RKO (cell line): ENCODE measurements at places on chromosomes 11 and 22.
A peak's percentile ranks its signal among the peaks of the same experiment; 100 is the strongest.

DNA sequence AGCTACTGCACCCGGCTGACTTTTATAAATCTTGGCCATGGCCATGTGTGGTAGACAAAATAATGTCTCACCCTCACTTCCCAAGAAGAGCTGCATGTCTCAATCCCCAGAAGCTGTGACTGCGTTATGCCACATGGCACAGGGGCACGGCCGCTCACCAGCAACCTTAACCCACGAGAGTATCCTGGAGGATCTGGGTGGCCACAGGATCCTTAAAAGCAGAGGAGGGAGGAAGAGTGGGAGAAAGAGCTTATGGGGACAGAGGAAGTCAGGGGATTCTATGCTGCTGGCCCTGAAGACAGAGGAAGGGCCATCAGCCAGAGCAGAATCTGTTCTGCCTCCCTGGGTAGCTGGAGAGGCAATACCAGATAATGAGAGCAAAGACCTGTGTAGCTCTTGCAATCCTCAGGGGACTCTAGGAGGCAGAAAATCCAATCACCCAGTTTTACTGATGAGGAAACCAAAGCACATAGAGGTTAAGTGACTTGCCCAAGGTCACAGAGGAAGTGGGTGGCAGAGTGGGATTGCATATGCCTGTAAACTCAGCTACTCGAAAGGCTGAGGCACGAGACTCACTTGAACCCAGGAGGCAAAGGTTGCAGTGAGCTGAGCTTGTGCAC is 55.3 kb downstream of the CELSR1 start:
- no peak for DNase-seq

DNA sequence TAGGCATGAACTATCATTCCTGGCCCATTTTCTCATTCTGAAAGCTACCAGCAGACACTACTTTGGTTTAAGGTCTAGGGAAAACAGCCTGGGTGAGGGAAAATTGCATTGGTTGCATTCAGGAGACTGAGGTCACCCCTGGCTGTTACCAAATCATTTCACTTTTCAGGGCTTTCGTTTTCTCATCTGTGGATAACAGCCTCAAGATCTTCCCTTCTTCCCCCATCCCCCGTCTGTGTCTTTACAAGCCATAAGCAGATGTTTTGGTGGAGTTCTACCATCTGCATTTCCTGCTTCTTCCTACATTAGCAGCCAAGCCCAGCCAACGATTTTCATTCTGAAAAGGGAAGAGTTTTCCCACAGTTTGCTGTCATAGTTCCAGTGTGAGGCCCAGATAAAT is 130.4 kb downstream of the HIPK3 start:
- no peak for DNase-seq

- no peak for DNase-seq
Observed at GRCh38 chr22:32044913-32045312, 1.9 kb downstream of the SLC5A1 start.

- no peak for DNase-seq
Observed at GRCh38 chr22:32236970-32237369, 18.2 kb downstream of the SLC5A4 start.

DNA sequence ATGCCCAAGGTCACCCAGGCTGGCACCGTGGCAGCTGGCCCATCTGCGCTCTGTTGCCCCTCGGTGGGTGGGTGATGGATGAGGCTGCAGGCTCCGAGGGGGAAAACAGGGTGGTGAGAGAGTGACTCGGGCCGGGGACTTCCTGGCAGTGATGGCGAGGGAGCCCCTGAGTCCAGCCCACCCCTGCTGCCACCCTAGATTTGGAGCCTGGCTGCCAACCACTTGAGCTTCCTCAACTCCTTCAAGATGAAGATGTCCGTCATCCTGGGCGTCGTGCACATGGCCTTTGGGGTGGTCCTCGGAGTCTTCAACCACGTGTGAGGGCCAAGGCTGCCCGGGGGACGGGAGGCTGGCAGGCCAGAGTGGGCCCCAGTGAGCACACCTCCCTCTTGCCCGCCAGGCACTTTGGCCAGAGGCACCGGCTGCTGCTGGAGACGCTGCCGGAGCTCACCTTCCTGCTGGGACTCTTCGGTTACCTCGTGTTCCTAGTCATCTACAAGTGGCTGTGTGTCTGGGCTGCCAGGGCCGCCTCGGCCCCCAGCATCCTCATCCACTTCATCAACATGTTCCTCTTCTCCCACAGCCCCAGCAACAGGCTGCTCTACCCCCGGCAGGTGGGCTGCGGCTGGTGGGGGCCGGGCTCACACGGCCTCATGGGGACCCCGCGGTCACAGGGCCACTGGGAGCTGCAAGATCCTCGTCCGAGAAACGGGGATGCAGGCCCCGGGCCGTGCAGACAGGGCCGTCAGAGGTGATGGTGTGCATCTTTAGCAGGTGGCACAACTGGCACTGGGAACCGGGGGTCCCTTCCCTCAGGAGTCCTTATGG is 10.1 kb downstream of the TCIRG1 start:
- DNase-seq = no peak

DNA sequence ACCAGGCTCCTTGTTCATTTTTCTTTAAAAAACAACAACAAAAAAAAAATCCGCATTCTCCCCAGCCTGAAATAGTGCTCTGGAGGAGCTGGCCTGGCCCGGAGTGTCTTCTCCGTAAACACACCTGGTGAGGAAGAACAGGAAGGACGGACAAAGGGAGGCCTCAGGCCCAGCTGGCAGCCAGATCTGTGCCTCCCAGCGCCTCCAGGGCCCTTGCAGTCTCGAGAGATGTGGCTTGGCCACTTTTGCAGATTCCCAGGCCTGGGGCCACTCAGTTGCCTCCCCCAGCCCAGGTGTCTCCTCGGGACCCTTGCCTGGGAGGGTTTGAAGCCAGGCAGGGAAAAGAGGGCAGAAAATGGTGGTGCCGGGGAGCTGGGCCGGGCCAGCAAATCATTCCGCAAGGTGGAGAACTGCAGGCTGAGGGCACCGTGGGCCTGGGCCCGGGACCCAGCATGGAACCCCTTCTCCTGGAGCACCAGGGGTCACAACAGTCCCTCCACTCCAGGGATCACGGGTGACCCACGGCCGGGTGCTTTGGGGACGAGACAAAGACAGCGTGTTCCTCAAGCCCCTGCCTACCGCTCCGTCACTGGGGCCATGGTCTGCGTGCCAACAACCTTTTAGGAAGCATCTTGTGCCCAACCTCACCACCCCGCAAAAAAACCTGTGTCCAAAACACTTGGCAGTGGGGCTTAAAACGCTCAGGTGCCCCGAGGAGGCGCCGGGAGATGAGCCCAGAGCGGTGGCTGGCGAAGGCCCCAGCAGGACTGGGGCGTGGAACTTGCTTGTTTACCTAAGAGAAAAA is 67.1 kb upstream of the WNT7B start:
- peak; percentile 61 for DNase-seq

GRCh38 chr11:104051778-104052177 is 15.3 kb downstream of the DDI1 start:
- no peak for DNase-seq

- DNase-seq = no peak
Observed at GRCh38 chr11:108960501-108960900, 295.6 kb downstream of the DDX10 start.

- DNase-seq = no peak
Observed at GRCh38 chr22:24401931-24402367, 25.4 kb upstream of the ADORA2A start.

DNA sequence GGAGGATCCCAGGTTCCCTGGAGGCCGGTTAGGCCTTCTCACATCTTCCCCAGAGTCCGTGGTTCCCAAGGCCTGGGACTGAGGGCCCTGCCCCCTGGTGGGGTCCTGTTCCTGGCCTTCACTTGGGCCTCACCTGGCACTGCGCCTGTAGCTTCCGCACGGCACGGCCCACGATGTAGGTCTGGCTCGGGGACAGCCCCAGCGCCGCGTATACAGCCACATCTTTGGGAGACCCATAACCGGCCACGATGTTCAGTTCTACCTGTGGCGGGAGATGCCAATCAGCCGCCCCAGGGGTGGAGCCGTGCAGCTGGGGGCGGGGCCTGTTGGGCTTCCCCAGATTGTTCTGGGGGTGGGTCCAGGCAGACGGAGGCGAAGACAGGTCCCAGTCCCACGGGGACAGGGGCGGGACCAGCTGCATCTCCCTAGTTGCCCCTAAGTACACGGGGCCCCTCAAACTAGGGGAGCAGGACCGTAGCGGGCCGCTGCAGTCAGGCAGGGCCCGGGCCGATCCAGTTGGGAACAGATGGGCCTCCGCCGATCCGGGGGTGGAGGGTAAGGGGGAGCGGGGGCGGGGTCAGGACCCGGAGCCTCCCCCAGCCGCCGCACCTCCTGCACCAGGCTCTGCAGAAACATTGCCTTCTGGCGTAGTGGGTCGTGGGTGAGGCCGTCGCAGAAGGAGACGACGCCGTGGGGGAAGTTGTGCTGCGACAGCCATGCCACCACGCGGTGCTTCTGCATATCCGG is 10.1 kb downstream of the AIP start:
- DNase-seq = no peak

- no peak for DNase-seq
Observed at GRCh38 chr11:1450949-1451710, 35.4 kb downstream of the MOB2 start.

DNA sequence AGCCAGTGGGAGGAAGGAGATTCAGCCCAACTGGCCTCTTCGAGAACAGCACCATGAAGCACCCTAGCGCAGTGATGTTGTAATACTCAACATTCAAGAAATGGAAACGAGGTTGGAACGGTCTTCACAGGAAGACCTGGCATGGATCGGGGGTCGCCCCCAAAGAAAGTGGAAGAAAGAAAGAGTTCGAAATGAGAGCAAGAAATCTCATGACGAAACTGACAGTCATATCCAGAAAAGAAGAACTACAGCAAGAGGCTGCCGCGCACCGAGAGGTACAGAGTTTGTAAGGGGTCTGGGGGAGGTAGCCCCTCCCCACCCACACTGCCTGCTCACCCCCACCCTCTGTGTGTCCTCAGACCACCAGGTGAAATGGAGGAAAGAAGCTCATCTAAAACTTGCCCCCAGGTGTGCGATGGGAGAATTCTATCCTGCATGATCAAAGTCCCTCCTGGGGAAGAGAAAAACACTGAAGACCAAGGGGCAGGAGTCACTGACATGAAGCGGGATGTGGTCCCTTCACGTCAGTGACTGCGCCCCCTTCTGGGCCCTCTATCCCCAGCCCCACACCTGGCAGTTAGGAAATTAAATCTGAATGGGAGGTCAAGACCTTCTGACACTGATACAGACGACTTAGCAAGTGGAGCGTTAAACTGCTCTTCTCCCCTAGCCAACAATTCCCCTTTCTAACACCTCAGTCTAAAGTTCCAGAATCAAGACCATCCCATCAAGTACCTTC is 52.9 kb upstream of the SPATA19 start:
- no peak for DNase-seq

- DNase-seq = peak; percentile 37
Observed at GRCh38 chr11:26319906-26320305, 12.0 kb upstream of the ANO3 start.

- DNase-seq = no peak
Observed at GRCh38 chr11:118897721-118898310, 14.1 kb downstream of the CXCR5 start.

GRCh38 chr22:27108425-27109114 is 451.2 kb downstream of the MIAT start:
- no peak for DNase-seq

DNA sequence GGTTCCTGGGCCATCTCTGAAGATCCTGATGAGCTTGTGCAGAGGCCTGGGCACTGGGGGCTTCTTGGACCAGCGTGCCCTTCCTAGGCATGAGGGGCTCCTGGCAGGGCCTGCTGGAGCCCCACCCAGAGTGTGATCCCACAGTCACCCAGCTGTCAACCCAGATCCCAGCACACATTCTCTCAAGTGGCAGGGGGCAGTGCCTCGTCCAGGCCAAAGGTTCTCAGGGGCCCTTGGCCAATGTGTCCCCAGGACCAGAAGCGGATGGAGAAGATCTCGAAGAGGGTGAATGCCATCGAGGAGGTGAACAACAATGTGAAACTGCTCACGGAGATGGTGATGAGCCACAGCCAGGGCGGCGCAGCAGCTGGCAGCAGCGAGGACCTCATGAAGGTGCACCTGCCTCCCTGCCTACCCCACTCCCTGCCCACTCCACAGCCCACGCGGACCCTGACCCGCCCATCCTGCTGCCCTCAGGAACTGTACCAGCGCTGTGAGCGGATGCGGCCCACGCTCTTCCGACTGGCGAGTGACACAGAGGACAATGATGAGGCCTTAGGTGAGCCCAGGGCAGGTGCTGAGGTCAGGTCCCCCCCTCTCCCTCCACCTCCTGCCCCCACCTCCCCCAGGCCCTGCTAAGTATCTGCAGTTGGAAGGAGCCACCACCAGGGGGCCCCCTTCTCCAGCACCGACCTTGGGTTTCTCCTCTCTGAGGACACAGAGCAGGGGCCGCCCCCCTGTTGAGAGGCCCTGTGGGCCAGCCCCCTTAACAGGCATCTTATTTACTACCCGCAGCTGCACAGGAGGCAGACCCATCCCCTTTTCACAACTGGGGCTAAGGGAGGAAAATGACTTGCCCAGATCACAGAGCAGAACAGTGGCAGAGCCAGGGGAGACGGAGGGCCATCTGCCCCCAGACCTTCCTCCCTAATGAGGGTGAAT is 14.7 kb downstream of the GGA1 start:
- peak; percentile 46 for DNase-seq

GRCh38 chr22:42436404-42436803 is 4.2 kb upstream of the NFAM1 start:
- DNase-seq = no peak

DNA sequence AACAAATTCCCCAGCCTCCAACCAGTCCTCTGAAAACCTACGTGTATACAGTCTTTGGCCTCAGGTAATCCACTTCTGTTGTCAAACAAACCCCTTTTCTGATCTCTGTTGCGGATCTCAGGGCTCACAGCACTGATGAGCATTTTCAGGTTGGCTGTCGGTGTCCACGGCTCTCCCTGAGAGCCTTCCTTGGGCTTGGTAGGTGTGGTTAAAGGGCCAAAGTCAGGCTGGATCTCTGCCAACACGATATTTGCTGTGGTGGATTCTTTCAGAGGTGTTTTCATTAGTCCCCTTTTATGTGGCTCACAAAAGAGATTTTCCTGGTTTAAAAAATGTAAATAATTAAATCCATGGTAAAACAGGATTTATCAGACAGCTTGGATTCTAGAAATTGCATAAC is 2.9 kb downstream of the E2F8 start:
- no peak for DNase-seq

DNA sequence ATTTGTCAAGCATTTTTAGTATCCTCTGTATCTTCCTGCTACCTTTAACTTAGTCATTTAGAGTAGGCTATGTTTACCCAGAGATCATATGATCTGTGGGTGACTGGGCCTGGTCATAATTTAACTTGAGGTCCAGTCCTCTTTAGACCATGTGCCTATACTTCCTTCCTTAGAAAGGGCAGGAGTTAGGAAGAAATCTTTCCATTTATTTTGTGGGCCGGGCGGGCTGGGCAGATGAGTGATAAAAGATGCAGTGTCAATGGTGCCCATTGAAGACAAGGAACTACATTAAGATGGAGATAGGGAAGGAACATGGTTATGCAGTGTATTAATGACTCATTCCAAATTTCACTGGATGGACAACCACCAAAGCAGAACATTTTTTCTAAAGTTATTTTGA is 30.9 kb upstream of the PDE3B start:
- no peak for DNase-seq

- peak; percentile 65 for DNase-seq
Observed at GRCh38 chr11:74330075-74330858, 18.8 kb upstream of the P4HA3 start.

GRCh38 chr11:76574406-76574805 is 96.1 kb downstream of the LRRC32 start:
- no peak for DNase-seq
